ENCODE measurements at places on chromosomes 3 and 15. TPM values are rescaled to one million over a fixed set of nuclear protein-coding genes. Genes with fewer than 3 reads are reported as not detected.

GRCh38 chr3:107217172-107217571 is 160.1 kb upstream of the CCDC54 start:
- H3K4me3 ChIP-seq: no peak overlapping the region
- no peak for DNase-seq

Gene ARGFX
- not detected for total RNA-seq

GRCh38 chr3:57877116-57877515 is 121.0 kb downstream of the SLMAP start:
- DNase-seq: peak; percentile 16
- no peaks in the 10 kb centered on the region for H3K27me3 ChIP-seq
- no peaks in the 10 kb centered on the region for H3K4me1 ChIP-seq

DNA sequence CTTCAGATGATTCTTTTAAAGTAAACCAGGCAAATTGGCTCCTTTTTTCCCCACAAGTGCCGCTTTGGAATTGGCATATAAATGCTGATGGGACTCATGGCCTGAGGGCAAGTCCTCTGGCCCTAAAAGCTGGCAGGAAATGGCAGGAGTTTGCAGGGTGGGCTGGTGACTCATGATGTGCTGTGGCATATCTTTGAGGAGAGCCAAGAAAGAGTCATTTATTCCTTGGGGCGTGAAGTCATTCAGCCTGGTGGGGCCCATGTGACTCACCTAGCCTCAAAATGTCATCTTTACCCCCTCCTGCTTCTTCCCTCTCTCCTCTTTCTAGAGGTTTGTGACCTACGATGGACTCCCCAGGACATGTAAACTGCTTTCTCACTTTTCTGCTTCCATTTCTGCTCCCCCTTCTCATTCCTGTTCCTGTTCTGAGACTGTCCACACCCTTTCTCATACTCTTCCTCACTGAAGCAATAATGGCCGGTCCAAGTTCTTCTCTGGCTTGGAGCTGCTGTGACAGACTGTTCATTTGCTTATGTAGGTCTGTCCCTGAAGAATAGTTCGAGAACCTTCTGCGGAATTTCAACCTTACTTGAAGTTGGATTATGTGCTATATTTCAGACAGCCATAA is 326.1 kb downstream of the SATB1 start:
- no peak overlapping the region for H3K4me3 ChIP-seq
- DNase-seq: no peak

GRCh38 chr3:155872904-155873646 is 2.6 kb downstream of the GMPS start:
- no peaks in the 10 kb centered on the region for H3K36me3 ChIP-seq
- no peak overlapping the region for H3K27ac ChIP-seq
- H3K4me3 ChIP-seq: no peak overlapping the region
- DNase-seq: no peak

DNA sequence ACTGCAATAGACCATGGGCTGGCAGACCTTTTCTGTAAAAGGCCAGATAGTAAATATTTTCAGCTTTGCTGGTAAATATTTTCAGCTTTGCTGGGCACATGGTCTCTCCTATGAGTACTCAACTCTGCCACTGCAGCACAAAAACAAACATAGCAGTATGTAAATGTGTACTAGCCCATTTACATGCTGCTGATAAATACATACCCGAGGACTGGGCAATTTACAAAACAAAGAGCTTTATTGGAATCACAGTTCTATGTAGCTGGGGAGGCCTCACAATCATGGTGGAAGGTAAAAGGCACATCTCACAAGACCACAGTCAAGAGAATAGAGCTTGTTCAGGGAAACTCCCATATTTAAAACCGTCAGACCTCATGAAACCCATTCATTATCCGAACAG is 793.0 kb downstream of the EDEM1 start:
- H3K36me3 ChIP-seq: no peaks in the 10 kb centered on the region
- H3K27ac ChIP-seq: no peak overlapping the region
- no peaks in the 10 kb centered on the region for H3K4me1 ChIP-seq
- H3K4me3 ChIP-seq: no peak overlapping the region

- H3K4me3 ChIP-seq: no peak overlapping the region
- H3K27ac ChIP-seq: no peak overlapping the region
- no peaks in the 10 kb centered on the region for H3K36me3 ChIP-seq
- DNase-seq: no peak
- peaks cover 2% of the 10 kb centered on the region for H3K4me1 ChIP-seq
- no peaks in the 10 kb centered on the region for H3K27me3 ChIP-seq
These were observed 141.8 kb upstream of the ICE2 start for GRCh38 chr15:60620708-60621107.

- H3K27me3 ChIP-seq: no peaks in the 10 kb centered on the region
- no peaks in the 10 kb centered on the region for H3K4me1 ChIP-seq
These were observed 35.7 kb downstream of the MRPL46 start for GRCh38 chr15:88431441-88431840.

DNA sequence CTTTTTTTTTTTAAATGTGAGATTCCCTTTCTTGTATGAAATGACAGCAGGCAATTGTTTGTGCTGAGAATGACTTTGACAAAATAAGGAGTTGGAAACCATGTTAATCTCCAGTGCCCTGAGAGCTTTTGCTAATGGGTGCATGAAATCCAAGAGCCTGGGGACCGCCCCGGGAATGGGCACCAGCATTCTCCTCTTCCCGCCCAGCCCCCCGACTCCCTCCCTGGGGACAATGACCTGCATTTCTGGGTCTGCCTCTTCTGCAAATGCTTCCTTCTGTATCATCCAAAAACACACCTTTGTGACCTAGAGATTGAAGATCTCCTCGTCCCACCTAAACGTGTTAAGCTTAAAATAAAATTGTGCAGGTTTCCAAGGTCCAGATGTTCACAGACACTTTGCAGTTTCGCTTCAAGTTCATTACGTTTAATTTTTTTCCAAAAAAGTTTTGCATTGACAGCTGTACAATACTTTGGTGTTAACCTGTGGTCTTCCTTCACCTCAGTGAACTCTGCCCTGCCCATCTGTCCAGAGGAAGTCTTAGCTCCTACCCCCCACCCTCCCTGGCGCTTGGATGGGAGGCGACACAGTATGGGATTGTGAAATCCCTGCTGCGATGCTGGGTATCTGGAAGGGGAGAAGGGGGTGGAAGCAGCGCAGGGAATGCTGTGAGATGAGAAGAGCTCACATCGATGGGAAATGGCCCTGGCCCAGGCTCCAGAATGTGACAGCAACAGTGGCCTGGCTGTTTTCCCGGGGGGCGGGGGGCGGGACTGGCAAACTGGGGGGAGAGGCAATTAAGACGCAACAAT is 50.1 kb downstream of the TLE3 start:
- H3K27ac ChIP-seq: no peak overlapping the region
- peak; percentile 53 for DNase-seq
- no peaks in the 10 kb centered on the region for H3K27me3 ChIP-seq

- no peaks in the 10 kb centered on the region for H3K27me3 ChIP-seq
- no peaks in the 10 kb centered on the region for H3K4me1 ChIP-seq
- no peak overlapping the region for H3K4me3 ChIP-seq
- no peaks in the 10 kb centered on the region for H3K36me3 ChIP-seq
These were observed 371.6 kb downstream of the MCTP2 start for GRCh38 chr15:94602754-94603470.

DNA sequence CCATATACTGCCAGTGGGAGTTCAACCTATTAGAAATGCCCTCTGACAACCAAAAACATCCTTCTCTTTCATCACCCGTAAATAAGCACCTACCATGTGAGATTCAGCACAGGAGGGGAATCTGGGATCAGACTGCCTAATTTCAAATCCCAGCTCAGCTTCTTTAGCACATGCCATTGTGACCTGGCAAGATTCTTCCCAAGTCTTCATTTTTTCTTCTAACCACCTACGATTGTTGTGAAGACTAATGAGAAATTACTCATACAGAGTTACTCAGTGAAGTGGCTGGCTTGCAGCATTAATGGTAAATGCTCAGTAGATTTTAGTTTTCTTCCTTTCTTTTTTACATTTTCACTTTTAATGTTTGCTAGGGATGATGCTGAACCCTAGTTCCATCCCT is 176.7 kb downstream of the PDZRN3 start:
- no peak for DNase-seq
- H3K4me1 ChIP-seq: peaks cover 11% of the 10 kb centered on the region

Gene ZNF80
- not detected for total RNA-seq

Gene RNF111
- 8.4 TPM for total RNA-seq

DNA sequence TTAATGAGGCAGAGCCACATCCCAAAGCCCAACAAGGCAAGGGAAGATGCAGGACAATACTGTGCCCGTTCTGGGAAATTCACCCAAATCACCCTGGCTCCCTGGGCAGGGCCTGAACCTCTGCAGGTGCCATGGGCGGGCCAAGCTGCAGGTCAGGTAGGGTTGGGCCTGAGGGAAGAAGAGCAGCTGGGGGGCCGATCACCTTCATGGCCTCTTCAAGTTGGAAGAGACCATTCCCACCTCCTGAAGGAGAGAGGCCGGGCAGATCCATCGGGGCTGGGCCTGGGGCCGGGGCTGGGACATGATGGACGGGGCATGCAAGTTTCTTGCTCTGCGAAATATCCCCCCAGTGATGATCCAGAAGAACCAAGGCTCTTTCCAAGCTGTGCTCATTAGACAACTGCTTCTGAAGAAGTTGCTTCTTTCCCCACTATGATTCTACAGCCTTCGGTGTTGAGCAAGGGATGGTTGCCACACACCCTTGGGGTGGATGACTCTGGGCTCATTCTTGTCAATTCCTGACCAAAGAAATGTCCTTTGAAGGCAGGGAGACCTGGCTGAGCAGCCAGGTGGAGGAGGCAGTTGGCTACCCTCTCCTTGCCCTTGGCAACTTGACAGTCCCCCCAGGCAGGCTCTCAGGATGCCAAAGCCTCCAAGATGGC is 38.2 kb downstream of the KLHL25 start:
- no peak for DNase-seq
- H3K27ac ChIP-seq: no peak overlapping the region
- peaks cover 30% of the 10 kb centered on the region for H3K36me3 ChIP-seq
- peaks cover 56% of the 10 kb centered on the region for H3K4me1 ChIP-seq
- H3K27me3 ChIP-seq: no peaks in the 10 kb centered on the region
- H3K4me3 ChIP-seq: no peak overlapping the region

- H3K4me3 ChIP-seq: no peak overlapping the region
- H3K27ac ChIP-seq: no peak overlapping the region
- no peaks in the 10 kb centered on the region for H3K36me3 ChIP-seq
- H3K27me3 ChIP-seq: no peaks in the 10 kb centered on the region
- DNase-seq: no peak
These were observed 266.9 kb upstream of the STT3B start for GRCh38 chr3:31265646-31266428.

DNA sequence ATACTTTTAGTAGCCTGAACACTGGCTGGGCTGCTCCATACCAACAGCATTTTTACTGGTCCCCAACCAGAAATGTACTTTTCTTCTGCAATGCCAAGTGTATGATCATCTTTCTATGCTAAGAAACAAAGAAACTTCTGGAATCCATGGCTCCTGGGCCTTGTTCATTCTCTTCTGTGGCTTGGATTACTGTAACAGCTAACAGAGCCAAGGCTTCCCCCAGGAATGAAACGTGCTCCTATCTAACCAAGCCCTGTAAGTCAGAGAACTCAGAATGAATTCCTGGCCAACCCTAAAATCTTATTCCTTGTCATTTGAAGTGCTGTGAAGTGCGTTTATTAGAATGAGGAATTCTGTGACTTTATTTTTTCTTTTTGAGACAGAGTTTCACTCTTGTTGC is 102.9 kb upstream of the RAD18 start:
- no peak for DNase-seq
- H3K27ac ChIP-seq: no peak overlapping the region
- H3K4me1 ChIP-seq: no peaks in the 10 kb centered on the region

Gene CRABP1
- total RNA-seq: not detected

DNA sequence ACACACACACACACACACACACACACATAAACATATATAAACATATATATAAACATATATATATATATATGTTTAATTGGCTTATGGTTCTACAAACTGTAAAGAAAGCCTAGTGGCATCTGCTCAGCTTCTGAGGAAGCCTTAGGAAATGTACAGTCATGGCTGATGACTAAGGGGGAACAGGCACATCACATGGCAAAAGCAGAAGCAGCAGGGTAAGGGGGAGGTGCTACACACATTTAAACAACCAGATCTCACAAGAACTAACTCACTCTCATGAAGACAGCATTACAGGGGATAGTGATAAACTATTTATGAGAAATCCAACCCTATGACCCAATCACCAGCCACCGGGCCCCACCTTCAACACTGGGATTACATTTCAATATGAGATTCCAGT is 922.9 kb downstream of the SI start:
- H3K36me3 ChIP-seq: no peaks in the 10 kb centered on the region
- no peak overlapping the region for H3K4me3 ChIP-seq
- no peaks in the 10 kb centered on the region for H3K27me3 ChIP-seq
- H3K4me1 ChIP-seq: no peaks in the 10 kb centered on the region
- no peak overlapping the region for H3K27ac ChIP-seq
- no peak for DNase-seq

Gene GOLGA8G
- total RNA-seq: not detected

Gene RTP2
- total RNA-seq: not detected

GRCh38 chr3:30713885-30714503 is 107.6 kb downstream of the TGFBR2 start:
- H3K27me3 ChIP-seq: no peaks in the 10 kb centered on the region
- H3K4me1 ChIP-seq: no peaks in the 10 kb centered on the region
- H3K4me3 ChIP-seq: no peak overlapping the region
- no peaks in the 10 kb centered on the region for H3K36me3 ChIP-seq

Gene UBE2Q2
- total RNA-seq: 26.7 TPM

Gene SEMA6D
- total RNA-seq: 21.7 TPM

GRCh38 chr3:43378066-43378935 is 92.0 kb downstream of the SNRK start:
- H3K27ac ChIP-seq: peak overlapping the region; percentile 55
- H3K27me3 ChIP-seq: no peaks in the 10 kb centered on the region
- peaks cover 21% of the 10 kb centered on the region for H3K4me1 ChIP-seq
- no peak overlapping the region for H3K4me3 ChIP-seq
- no peaks in the 10 kb centered on the region for H3K36me3 ChIP-seq
- peak; percentile 75 for DNase-seq

Gene RPL39L
- 2.2 TPM for total RNA-seq

DNA sequence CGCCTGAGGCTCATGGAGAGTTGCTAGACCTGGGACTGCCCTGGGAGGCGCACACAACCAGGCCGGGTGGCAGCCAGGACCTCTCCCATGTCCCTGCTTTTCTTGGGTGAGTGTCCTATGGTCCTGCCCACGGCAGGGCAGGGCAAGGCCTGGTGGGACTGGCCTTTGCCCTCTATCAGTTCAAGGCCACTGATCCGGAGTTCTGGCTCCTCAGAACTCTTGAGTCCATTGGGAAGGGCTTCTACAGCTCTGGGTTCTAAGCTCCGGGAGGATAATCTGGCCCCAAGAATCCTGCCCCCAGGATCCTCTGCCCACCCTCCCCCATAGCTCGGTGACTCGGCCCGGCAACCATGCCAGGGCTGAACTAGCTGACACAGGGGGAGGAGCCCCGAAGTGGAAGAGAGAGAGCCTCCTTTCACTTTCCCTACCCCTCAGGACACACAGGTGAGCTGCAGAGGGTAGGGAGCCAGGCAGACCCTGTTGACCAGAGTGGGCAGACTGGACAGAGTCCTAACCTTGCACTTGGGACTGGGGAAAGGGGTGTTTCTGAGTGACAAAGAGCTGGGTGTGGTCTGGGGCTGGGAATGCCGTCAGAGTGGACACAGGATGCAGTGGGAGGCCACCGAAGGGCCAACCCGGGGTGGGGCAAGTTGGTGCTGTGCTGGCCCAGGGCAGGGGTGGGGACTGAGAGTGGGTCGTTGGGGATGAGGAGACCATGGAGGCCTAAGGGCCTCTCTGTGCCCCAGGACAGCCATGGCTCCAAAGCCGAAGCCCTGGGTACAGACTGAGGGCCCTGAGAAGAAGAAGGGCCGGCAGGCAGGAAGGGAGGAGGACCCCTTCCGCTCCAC is 664 bp downstream of the PARP3 start:
- peak overlapping the region; percentile 95 for H3K27ac ChIP-seq
- H3K36me3 ChIP-seq: peaks cover 32% of the 10 kb centered on the region
- DNase-seq: peak; percentile 67
- peaks cover 31% of the 10 kb centered on the region for H3K4me1 ChIP-seq
- H3K4me3 ChIP-seq: peak overlapping the region; percentile 70

Gene ACTRT3
- total RNA-seq: 2.2 TPM

Measured in stomach (tissue), 19 donors.